Suppressor macrophage treated with lipopolysaccharide for 4 hours (primary cell): ENCODE measurements at places on chromosomes 6 and 20.

- peak; percentile 86 for DNase-seq
These were observed 44.3 kb downstream of the TRERF1 start for GRCh38 chr6:42407379-42407778.

GRCh38 chr20:23087587-23088251 is 1.6 kb upstream of the CD93 start:
- DNase-seq: peak; percentile 74

DNA sequence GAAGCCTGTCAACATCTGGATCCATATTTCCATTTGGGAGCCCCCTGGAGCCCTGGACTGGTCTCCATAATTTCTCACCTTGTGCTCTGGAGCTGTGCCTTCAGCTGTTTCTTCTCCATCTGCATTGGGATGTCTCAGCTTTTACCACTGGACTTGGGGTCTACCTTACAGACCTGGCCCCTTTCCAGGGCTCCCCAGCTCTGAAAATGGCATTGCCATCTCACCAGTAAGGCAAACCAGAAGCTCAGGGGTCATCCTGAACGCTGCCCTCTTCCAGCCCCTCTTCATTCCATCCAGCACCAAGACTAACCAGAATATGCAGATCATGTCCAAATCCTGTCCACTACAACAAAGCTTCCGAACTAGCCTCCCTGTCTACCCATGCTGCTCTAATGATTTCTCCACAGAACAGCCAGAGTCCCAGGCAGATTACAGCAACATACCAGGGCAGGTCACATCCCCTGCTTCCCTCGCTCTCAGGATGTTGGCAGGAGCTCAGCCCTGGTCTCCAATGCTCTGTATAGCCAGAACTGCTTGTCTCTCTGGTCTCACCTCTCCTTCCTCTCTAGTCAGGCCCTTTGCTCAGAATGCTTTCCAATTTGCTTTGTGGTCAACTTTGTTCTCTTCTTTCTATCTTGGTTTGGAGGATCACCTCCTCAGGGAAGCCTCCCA is 17.7 kb upstream of the NNAT start:
- no peak for DNase-seq

DNA sequence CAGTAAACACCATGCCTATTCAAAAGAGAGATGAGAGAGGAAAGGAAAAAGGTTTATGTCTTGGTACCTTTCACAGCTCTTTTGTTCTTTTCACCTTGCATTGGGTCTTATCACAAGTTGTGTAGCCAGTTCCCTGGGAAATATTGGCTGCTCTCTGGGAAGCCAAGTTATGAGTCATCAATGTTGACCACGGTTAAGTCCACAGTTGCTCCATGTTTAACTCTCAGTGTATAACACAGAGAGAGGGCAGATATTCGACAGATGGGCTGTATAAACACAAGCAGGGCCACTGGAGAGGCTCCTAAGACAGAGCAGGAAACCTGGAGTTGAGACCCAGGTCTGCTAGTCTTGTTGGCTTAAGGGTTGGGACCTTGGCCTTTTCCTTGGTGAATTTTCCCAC is 718.6 kb downstream of the QKI start:
- DNase-seq: no peak

DNA sequence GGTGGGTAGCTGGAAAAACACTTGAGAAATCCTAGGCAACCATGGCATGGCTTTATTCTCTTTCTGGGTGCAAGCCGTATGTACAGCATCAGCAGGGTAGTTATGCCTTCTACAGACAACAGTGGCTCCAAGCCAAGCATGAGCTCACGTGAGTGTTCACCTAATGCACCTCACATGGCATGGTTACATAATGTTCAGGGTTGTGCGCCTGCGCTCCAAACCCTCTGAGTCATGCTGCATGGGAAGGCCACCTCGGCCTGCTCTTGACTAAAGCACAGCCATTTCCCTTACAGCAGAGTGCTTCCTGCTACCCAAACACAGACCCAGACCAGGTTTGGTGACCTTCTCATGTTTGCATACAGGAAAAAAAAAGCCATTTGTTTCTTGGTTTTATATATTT is 96.2 kb downstream of the VIP start:
- no peak for DNase-seq

- no peak for DNase-seq
These were observed 166.8 kb downstream of the IBTK start for GRCh38 chr6:82080767-82081166.

- DNase-seq: peak; percentile 11
These were observed 21.9 kb downstream of the TOP1 start for GRCh38 chr20:41050361-41051008.

DNA sequence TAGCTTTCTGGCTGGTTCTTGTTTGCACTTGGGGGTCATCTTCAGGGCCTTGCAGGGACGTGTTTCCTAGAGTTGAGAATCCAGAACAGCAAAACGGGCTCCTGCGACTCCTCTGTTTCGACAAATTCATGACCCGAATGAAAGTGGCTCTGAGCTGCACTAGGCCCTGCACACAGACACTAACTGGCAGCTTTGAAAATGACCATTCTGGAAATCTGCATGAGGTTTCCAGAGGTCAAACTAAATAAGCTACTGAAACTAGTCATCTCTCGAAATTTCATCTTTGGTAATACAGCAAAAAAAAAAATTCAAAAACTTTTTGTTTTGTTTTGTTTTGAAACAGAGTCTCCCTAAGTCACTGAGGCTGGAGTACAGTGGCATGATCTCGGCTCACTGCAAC is 15.5 kb upstream of the BMP7 start:
- no peak for DNase-seq

DNA sequence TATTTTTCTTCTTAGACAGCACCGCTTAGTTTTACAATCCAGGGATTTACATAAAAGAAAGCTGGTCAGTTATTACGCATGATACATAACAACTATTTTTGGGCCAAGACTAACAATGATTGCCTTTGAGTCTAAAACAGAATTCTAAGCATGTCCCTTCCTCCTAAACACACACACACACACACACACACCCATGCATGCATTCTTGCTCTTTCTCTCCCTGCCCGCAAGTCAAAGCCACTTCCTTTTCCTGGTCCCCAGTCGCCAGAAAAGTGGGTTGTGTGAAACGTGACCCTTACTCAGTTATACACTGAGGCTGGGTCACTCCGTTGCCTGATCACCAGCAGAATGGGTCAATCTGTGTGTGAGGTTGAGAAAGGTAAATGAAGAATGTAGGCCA is 31.4 kb downstream of the FYN start:
- DNase-seq: peak; percentile 81

- DNase-seq: no peak
These were observed 84.2 kb upstream of the PCSK2 start for GRCh38 chr20:17142666-17143065.

DNA sequence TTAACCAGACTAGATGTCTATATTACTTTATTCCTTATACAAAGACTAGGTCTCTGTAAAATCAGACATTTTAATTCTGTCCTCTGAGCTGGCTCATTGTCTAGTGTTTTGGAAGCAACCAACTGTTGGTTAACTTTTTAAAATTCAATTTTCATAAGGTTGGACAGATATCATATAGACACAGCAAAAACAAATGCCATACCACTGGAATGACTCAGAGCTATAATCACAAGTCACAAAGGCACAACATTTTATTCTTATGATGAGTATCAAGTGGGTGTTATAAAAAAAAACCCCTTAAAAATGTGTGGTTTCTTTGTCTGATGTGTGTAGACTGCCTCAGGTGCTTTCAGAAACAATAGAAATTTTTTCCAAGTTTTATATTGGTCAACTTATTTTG is 296.2 kb upstream of the MARCKS start:
- no peak for DNase-seq

- DNase-seq: peak; percentile 6
These were observed 28.4 kb upstream of the MAS1L start for GRCh38 chr6:29516108-29516507.

- no peak for DNase-seq
These were observed 8.2 kb downstream of the MYB start for GRCh38 chr6:135189344-135189743.

GRCh38 chr20:57476084-57476526 is 48.8 kb downstream of the CTCFL start:
- DNase-seq: no peak

GRCh38 chr6:121443971-121444541 is 8.6 kb downstream of the GJA1 start:
- peak; percentile 27 for DNase-seq

- peak; percentile 41 for DNase-seq
These were observed 10.8 kb upstream of the ZBTB24 start for GRCh38 chr6:109493865-109494264.

- DNase-seq: no peak
These were observed 739.8 kb downstream of the TFAP2A start for GRCh38 chr6:9675122-9675521.

DNA sequence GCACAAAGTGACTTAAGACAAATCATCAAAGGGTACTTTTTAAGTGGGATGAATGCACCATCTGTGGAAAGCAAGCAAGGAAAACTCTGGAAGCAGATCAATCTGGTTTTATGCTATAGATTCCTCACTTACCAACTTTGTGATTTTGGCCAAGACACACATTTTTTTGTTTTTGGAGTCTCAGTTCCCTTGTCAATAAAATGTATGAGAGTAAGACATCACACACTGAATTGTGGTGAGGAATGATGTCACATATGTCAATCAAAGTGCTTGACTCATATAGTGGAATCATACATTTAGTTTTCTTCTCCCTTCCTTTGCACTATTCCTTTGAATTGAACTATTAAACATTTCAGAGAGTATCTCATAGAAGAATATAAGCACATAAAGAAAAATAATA is 620.5 kb upstream of the CITED2 start:
- DNase-seq: peak; percentile 16

- DNase-seq: no peak
These were observed 85.2 kb downstream of the DTNBP1 start for GRCh38 chr6:15577550-15578171.

- DNase-seq: no peak
These were observed 91.0 kb downstream of the REPS1 start for GRCh38 chr6:138897031-138897430.

- peak; percentile 67 for DNase-seq
These were observed 55.1 kb downstream of the STAU1 start for GRCh38 chr20:49132995-49133478.

GRCh38 chr6:48199499-48199898 is 88.5 kb upstream of the PTCHD4 start:
- no peak for DNase-seq
